Forelimb muscle (tissue), 1 donor: ENCODE measurements at places on chromosomes 7 and 10. TPM values are rescaled to one million over a fixed set of nuclear protein-coding genes. Genes with fewer than 3 reads are reported as not detected.

DNA sequence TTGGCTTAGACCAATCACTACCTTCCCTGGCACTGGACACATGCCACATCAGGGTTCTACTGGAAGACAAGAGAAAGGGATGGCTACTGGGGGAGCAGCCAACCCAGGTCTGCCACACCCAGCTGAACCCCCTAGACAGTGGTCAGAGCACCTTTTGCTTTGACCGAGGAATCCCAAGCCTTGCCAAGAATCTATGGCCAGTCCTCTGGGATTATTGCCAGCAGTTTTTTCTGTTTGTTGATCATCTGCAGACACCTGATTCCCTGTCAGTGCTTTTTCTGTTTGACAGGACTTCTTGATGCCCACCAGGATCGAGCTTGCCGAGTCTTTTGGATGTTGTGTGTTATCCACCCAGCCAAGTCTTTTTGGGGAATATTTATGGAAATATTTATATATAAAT lies 476.2 kb upstream of the GALNT17 start:
- no peak for DNase-seq

- DNase-seq, result no peak
Observed at GRCh38 chr10:19801369-19801768, 14.9 kb upstream of the PLXDC2 start.

DNA sequence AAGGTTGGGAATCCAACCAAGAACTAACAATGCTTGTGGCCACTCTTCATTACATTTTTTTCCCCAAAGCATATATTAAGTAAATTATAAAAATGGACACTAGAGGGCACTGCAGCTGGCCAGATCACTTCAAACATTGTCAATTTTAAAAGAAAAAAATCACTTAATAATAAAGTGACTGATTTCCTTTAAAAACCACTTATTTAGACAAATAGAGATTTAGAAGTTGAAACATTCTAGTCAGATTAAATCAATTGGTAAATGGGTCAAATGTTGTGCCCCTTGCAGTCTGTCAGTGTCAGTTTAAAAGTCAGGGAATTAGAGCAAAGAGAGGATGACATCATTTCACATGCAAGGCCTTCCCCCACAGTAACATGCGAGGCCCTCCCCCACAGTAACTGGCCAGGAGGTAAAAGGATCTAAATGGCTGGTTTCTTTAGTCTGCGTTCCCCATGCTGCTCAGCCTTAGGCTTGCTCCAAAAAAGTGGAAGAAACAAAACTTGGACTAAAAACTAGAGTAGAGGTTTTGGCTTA lies 177.9 kb downstream of the SKAP2 start:
- DNase-seq, result peak; percentile 82

GRCh38 chr10:44857363-44858016 lies 53.6 kb upstream of the TMEM72 start:
- no peak for DNase-seq

GRCh38 chr10:113022265-113022664 lies 72.2 kb downstream of the TCF7L2 start:
- no peak for DNase-seq

DNA sequence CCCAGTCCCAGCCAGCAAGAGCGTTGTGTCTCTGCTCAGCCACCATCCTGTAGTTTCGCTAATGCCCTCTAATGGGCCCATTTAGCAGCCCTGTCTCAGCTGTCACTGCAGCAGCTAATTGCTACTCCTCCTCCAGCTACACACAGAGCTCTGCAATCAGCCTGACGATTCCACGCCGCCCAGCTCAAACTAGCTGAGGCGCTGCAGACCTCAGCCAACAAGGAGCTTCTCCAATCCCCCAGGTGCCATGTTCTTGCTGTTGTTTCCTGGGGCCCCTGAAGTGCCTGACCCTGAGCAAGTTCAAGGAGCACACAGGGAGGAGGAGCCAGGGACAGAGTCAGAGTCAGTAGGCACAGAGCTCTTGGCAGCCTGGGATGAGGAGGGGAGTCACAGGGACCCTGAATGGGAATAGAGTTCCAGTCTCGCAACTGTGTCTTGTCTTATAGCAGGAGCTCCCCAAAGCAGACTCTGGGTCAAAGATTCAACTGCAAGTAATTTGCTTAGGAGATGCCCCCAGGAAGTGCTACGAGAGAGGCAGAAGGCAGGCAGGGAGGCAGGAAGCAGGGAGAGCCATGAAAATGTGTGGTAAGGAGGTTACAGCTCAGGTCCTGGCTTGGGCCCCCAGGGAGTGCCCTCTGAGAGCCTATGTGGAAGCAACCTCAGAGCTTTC lies 135.8 kb upstream of the UNC5B start:
- DNase-seq, result no peak

GRCh38 chr7:99720800-99721595 lies 14.0 kb downstream of the CYP3A7 start:
- DNase-seq, result no peak

DNA sequence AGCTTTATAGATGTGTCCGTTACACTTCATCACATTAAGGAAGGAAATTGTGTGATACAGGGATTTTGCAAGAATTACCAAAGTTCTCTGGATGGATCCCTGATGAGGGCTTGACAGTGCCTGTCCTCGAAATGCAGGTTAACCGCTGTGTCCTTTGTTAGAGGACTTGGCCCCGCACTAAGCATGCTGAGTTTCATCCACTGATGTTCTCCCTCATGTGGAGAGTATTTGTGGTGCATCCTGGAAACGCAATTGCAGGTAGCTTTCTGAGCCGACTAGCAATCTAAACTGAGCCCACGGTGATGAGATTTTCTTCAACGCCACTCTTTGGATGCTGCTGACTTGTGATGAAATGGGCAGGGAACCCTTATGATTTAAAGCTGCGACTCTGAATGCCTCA lies 71.9 kb upstream of the STK17A start:
- DNase-seq, result no peak

- no peak for DNase-seq
Observed at GRCh38 chr10:18719811-18720210, 60.6 kb downstream of the ARL5B start.

GRCh38 chr7:13236026-13236425 lies 548.6 kb downstream of the ARL4A start:
- no peak for DNase-seq

DNA sequence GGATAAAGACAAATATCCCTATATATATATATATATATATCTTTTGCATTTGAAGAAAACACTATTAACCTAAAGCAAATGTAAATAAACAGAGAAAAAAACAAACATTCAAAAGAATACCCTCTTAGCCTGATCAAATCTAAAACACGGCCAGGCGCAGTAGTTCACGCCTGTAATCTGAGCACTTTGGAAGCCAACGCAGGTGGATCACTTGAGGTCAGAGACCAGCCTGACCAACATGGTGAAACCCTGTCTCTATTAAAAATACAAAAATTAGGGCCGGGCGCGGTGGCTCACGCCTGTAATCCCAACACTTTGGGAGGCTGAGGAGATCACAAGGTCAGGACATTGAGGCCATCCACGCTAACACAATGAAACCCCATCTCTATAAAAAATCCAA lies 9.2 kb downstream of the ANXA7 start:
- no peak for DNase-seq

GRCh38 chr7:13778967-13779366 lies 210.5 kb downstream of the ETV1 start:
- DNase-seq, result no peak

Gene C10orf67
- polyA plus RNA-seq, result 0.11 TPM

Gene PDLIM1
- polyA plus RNA-seq, result 40.6 TPM

Gene CYP3A4
- 0.22 TPM for polyA plus RNA-seq

Gene ETV1
- polyA plus RNA-seq, result 11.0 TPM
